Activated CD4-positive, alpha-beta memory T cell treated with anti-CD3 and anti-CD28 coated beads, Interleukin-2, amount 10 ng/mL, durations not matched to agents 7 days and 5 days (primary cell): ENCODE measurements at places on chromosomes 11 and 22. TPM values are rescaled to one million over a fixed set of nuclear protein-coding genes. Genes with fewer than 3 reads are reported as not detected.

- no peaks in the 10 kb centered on the region for H3K36me3 ChIP-seq
- no peak overlapping the region for H3K4me3 ChIP-seq
- no peak for DNase-seq
- H3K4me1 ChIP-seq, result no peaks in the 10 kb centered on the region
- H3K27me3 ChIP-seq, result no peaks in the 10 kb centered on the region
Measured at GRCh38 chr11:80432057-80432456, 991.2 kb upstream of the TENM4 start.

GRCh38 chr11:121032546-121032945 is 8.6 kb downstream of the TBCEL start:
- peaks cover 26% of the 10 kb centered on the region for H3K4me1 ChIP-seq
- H3K36me3 ChIP-seq, result peaks cover 6% of the 10 kb centered on the region
- no peak for DNase-seq
- H3K27ac ChIP-seq, result no peak overlapping the region

The LARGE1 gene
- total RNA-seq, result 0.18 TPM

DNA sequence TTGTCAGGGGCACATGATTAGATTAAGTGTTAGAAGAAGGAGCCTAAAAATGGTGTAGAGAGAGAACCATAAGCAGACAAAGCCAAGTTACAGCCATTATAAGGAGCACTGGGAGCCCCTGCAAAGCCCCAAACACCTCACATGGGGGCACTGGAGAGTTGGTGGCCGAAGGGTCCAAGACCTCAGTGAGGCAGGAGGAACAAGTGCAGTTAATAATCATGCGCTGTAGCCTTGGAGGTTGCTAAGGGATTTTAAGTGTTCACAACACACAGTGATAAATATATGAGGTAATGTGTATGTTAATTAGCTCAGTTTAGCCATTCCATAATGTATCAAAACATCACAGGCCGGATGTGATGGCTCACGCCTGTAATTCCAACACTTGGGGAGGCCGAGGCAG is 54.4 kb upstream of the JAM3 start:
- no peaks in the 10 kb centered on the region for H3K36me3 ChIP-seq
- no peak overlapping the region for H3K4me3 ChIP-seq
- no peak for DNase-seq
- peaks cover 71% of the 10 kb centered on the region for H3K27me3 ChIP-seq

DNA sequence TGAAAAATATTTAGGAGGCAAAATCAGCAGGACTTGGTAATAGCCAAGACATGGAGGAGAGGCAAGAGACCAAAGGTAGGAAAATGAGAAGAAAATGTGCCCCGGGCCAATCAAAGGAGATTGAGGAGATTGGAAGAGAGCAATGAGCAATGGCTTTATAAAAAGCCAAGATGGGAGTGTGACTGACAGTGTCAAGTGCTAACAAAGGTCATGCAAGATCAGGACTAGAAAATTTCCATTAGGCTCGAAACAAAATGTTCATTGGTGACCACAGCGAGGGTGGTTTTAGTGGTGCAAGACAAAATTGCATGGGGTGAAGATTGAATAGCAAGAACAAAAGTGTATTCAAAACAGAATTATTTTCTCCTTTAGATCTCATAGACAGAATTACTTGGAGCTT is 45.2 kb upstream of the TBCEL start:
- H3K36me3 ChIP-seq, result no peaks in the 10 kb centered on the region
- no peak overlapping the region for H3K4me3 ChIP-seq
- DNase-seq, result no peak
- H3K4me1 ChIP-seq, result no peaks in the 10 kb centered on the region

GRCh38 chr22:25900880-25901279 is 158.9 kb downstream of the MYO18B start:
- H3K4me3 ChIP-seq, result no peak overlapping the region
- H3K4me1 ChIP-seq, result no peaks in the 10 kb centered on the region
- H3K27me3 ChIP-seq, result peaks cover 4% of the 10 kb centered on the region
- H3K36me3 ChIP-seq, result no peaks in the 10 kb centered on the region

DNA sequence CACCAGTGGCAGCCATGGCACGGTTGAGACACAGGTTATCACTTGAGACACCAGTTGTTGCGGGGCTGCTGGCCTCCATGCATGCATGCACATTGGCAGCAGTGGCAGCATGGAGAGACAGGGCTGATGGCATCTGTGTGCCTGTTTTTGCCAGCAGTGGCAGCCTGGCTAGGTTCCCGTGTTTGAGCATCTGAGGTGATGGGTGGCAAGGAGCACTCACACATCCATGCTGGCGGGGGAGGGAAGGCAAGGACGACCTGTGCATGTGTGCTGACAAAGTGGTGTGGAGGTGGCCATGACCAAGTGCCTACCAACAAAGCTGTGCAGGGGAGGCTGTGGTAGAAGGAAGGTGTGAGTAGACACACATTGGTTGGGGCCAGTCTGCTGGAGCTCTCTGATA is 133.5 kb downstream of the CNTN5 start:
- no peaks in the 10 kb centered on the region for H3K36me3 ChIP-seq
- no peaks in the 10 kb centered on the region for H3K27me3 ChIP-seq
- DNase-seq, result no peak
- H3K4me1 ChIP-seq, result no peaks in the 10 kb centered on the region
- H3K4me3 ChIP-seq, result no peak overlapping the region

The ZP1 gene
- not detected for total RNA-seq

- H3K4me3 ChIP-seq, result no peak overlapping the region
- no peaks in the 10 kb centered on the region for H3K4me1 ChIP-seq
- no peak overlapping the region for H3K27ac ChIP-seq
- no peaks in the 10 kb centered on the region for H3K36me3 ChIP-seq
Measured at GRCh38 chr11:32213223-32213622, 122.3 kb downstream of the RCN1 start.

DNA sequence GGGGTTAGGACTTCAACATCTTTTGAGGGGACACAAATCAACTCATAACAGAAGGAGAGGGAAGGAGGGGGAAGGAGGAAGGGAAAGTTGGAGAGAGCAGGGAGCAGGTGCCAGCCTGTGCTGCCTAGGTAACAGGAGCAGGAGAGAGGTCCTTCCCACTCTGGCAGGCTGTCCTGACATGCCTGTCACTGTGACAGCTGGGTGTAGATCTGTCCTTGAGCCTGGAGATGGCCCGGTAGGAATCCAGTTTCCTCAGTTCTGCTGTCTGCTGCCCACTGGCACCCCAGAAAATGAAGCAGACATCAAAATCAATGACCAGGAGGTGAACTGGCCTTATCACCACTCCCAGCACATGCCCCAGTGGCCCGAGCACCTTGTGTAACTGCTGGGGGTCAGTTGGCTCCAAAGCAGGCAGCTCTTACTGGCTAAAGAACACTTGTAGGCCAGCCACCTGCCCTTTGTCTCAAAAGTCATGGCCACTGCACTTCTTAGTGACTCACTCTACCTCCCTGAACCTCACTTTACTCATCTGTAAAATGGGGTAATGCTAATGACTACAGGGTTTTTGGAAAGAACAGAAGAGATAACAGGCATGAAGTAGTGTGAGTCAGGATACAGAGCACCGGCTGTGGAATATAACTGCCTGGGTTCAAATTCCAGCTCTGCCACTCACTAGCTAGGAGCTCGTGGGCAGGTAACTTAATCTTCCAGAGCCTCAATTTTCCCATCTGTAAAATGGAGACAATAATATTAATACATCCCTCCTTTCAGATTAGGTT is 8.0 kb upstream of the TSPAN18 start:
- H3K4me1 ChIP-seq, result no peaks in the 10 kb centered on the region
- no peaks in the 10 kb centered on the region for H3K36me3 ChIP-seq
- peaks cover 20% of the 10 kb centered on the region for H3K27me3 ChIP-seq
- H3K4me3 ChIP-seq, result no peak overlapping the region
- no peak for DNase-seq

GRCh38 chr22:44686873-44687600 is 15.0 kb upstream of the PRR5 start:
- peaks cover 3% of the 10 kb centered on the region for H3K27me3 ChIP-seq
- H3K36me3 ChIP-seq, result peaks cover 4% of the 10 kb centered on the region
- DNase-seq, result no peak
